ENCODE measurements at places on chromosomes 4 and X.

DNA sequence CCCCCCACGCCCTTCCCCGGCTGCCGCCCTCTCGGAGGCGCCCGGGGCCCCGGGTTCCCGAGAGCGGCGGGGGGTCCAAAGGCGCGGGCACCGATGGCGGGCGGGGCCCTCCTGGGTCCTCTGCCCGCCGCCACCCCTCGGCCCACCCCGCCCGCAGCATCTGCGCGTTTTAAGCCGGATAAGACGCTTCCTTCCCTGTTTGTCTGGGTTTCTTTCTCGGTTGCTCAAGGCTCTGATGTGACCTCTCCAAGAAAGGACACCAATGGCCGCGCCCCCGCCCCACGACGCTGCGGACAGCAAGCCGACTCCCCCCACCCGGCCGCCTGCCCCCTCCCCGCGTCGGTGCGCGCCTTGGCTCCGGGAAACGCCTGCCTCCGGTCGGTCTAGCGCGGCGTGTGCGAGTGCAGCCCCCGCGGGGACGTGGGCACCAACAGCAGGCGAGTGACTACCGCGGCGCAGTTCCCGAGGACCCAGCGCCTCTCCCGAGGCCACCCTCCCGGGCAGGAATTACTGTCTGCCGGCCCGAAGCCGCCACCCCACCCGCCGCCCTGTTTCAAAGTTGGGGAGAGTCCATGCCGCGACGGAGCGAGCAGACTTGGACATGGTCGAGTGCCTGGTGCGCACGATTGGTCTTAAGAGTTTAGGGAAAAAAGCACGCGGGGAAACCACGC is 21.1 kb upstream of the HMX1 start:
- no peak for DNase-seq

- DNase-seq: no peak
Measured at GRCh38 chr4:123477711-123478209, 81.2 kb downstream of the SPRY1 start.

- no peak for DNase-seq
Measured at GRCh38 chrX:24619647-24620046, 27.5 kb downstream of the PCYT1B start.

DNA sequence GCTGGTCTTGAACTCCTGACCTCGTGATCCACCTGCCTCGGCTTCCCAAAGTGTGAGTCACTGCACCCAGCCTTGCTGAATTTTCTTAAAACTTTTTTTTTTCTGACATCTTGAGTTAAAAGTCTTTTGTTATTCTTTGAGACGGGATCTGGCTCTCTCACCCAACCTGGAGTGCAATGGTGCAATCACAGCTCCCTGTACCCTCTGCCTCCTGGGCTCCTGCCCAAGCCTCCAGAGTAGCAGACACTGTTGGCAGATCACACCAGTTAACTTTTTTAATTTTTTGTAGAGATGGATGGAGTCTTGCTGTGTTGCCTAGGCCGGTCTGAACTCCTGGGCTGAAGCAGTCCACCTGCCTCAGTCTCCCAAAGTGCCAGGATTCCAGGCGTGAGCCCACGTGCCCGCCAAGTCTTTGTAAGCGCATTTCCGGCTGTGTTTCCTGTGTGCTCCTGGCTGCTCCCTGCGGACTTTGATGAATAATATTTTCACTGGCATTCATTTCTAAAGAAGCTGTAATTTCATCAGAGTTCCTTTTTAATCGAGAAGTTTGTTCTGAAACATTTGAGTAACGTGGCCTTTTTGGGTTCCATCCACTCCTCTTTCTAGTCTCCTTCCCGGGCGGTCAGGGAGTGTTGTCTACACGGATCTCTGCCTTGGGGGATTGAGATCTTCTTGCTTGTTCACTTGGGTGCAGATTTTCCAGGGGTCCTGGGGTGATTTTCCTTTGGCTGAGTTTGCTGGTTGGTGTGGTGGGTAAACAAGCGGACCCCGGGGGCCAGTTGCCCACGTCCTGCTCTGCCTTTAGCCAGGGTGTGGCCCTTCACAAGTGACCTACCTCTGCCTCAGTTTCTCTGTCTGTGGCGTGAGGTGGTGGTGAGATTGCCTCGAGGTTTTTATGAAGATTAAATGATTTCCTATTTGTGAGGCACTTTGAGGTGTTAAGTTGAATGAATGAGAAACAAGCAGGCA is 44.4 kb downstream of the PCGF3 start:
- no peak for DNase-seq

DNA sequence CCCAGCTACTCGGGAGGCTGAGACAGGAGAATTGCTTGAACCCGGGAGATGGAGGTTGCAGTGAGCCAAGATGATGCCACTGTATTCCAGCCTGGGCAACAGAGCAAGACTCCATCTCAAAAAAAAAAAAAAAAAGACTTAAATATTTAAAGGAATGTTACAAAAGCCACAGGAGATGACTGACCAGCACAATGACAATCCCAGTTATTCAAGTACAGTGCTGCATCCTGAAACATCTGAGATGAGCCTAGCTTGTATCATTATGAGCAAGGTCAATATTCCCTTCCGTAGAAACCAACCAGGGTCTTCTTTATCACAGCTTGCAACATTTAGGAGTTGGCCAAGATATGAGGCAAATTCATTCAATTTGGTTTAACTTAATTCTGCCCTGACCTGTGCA is 38.6 kb downstream of the LNX1 start:
- DNase-seq: no peak

DNA sequence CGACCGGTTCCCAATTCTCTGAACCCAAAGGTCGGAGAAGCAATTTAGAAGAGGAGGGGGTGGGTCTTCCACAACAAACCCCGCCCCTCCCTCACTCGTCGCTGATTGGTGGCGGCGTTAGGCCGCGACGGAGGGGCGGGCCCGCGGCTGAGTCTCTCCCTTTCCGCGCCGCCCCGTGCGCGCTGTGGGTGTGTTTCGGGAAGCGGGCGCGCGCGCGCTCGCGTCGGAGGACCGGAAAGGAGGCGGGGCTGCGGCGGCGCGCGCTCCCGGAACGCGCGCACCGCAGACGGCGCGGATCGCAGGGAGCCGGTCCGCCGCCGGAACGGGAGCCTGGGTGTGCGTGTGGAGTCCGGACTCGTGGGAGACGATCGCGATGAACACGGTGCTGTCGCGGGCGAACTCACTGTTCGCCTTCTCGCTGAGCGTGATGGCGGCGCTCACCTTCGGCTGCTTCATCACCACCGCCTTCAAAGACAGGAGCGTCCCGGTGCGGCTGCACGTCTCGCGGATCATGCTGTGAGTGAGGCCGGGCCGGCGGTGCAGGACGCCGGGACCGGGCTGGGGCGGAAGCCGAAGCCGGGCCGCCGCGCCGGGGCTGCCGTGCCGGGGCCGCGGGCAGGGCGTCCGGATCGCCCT is at the start of gene SPCS3:
Gene SPCS3 (plus strand): TSS at position 263 of the 636 bp plus-strand sequence. CDS start 111 bp downstream, at position 374.
- peak; percentile 39 for DNase-seq

DNA sequence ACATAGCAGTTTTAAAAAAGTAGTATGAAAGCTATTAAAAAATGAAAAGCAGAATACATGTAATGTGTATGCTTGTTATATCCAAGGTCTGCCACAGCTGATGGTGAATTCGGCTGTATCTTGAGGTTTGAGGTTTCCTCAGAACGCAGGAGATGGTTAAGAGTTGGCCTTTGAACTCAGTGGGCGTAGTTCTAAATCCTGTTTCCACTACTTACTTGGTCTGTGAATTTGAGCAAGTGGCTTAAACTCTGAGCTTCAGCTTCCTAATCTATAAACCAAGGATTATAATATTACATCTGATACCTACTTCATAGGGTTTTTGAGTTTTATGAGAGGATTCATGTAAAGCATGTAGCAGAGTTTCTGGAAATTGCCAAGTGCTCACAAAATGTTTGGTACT is 125.2 kb downstream of the STIM2 start:
- peak; percentile 33 for DNase-seq

DNA sequence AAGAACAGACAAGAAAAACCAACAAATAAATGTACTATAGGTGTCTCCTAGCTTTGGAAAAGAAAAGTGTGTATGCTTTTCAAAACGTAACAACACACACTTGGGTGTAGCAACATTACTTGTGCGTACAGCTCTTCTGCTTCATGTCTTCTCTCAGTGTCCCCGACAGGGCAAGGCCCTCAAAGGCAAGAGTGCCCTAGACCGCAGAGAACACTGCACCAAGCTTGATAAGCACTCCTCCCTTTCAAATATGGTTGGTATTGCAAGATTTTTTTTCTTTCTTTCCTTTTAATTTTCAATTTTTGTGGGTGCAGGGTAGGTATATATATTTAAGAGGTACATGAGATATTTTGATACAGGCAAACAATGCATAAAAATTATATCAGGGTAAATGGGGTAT is 106.8 kb downstream of the EIF4E start:
- no peak for DNase-seq

DNA sequence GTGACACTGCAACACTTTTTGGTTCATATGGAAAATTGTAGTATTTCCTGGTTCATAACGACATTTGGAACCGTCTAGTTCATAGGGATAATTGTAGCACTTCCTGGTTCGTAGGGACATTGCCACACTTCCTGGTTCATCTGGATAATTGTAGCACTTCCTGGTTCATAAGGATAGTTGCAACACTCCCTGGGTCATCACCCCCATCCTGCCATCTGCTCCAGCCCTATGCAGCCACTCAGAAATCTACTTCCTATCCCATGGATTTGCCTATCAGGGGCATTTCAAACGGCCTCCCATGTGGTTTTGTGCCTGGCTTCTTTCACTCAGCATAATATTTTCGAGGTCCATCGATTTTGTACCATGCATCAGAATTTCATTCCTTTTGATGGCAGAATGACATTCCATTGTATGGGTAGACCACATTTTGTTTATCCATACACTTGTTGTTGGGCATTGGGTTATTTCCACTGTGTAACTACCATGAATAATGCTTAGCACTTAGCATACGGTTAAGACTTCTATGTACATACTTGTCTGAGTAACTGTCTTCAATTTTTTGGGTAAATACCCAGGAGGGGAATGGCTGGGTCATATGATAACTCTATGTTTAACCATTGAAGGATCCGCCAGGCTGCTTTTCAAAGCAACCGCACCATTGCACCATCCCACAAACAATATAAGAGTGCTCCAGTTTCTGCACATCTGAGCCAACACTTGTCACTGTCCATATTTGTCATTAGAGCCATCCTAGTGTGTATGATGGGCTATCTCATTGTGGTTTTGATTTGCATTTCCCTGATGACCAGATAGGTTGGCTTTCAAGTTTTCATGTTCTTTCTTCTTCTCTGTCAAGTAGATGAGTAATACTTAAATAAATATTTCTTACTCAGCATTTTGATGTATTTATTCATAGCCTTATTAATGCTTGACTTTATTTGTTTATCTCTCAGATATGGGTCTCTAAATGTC is 58.3 kb upstream of the CD99 start:
- no peak for DNase-seq

- no peak for DNase-seq
Measured at GRCh38 chr4:8585721-8586212, 5.6 kb downstream of the GPR78 start.

- DNase-seq: no peak
Measured at GRCh38 chr4:116070283-116070682, 956.9 kb upstream of the NDST4 start.

DNA sequence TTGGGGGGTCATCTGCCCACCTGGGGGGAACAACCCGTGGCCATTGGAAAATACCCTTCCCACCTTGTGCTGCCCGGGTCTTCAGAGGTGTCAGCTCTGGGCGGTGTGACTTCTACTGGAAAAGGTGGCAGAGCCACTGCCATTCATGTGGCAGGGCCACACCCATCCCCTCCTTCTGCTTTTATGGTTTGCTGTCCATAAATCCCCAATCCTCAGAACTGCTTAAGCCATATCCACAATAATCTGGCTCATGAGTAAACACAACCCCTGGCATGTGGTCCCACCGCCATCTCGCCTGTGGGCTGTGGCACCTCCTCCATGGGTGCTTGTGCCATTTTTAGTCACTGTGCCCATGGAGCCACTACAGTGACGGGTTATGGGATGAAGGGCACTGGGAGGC is 20.6 kb downstream of the SORCS2 start:
- DNase-seq: no peak

DNA sequence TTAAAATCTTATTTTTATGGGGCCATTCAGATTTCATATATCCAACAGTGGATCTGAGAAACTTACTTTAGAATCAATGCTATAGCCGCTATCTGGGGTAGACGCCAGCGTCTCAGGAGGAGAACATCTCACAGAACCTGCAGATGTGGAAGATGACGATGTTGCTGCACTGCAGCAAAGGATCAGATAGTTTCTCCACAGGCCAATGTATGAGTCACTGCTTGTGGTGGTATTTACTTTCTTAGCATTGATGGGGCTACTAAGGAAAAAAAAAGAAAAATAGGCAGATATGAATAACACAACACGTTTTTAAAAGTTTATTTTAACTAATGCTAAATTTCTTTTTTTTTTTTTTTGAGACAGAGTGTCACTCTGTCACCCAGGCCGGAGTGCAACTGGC is 85.9 kb downstream of the ZAR1 start:
- DNase-seq: no peak

DNA sequence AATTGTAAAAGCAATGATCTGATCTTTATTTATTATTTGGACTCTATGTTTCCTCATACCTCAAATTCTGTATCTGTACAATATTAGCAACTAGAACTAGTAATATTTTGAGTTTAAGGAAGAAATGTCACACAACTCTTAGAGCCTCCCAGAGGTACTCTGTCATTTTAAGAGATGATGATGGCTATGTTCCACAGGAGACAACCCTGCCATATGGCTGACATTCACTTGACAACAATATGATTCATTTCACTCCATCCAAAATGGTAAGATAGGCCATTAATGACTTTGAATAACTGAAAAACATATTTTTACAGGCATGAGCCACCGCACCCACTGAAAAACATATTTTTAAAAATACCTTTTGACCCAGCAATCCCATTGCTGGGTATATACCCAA is 190.3 kb downstream of the MAML3 start:
- DNase-seq: no peak

GRCh38 chr4:149645790-149646189 is 169.9 kb downstream of the IQCM start:
- DNase-seq: no peak

DNA sequence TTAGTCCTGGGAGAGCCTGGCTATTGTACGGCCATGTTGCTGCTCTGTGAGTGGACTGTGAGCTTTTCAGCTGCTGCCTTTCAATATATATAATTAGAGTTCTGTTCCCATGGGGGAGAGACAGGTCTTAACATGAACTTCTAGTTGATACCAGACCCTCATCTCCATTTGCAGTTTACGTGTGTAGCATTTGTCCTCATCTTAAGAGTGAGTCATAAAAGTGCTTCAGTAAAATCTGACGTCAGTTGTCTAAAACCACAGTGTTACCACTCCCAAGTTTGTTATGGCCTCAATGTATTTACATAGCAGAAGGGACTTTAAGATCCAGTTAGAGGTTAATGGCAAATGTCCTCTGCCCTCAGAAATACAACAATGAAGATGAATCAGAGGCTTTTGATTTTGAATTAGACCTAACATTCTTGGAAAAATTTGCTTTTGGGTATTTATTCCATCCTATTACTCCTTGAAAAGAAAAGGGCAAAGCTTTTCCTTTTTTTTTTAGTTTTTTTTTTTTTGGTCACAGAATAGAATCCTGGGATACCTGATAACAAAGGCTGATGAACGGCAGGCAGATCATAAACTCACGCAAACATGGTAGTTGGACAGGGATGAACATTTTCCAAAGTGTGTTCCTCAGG is 38.6 kb downstream of the PHOX2B start:
- no peak for DNase-seq
